Naive thymus-derived CD8-positive, alpha-beta T cell (primary cell): ENCODE measurements at places on chromosomes 5 and 9.

DNA sequence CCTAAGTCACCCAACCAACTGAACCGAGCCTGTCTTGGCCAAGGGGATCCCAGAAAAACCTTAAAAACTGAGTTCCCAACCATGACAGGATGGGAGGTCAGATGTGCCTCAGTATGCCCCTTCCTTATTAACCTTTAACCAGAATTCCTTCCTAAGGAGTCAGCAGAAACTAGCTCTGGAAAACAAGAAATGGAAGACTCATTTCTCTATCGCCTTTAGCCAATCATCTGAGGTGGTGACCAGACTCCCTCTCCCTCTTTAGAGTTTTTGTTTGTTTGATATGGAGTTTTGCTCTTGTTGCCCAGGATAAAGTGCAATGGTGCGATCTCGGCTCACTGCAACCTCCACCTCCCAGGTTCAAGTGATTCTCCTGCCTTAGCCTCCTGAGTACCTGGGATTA is 37.5 kb downstream of the SLC28A3 start:
- H3K36me3 ChIP-seq, result no peaks in the 10 kb centered on the region
- no peak for DNase-seq
- H3K4me1 ChIP-seq, result peaks cover 8% of the 10 kb centered on the region
- no peak overlapping the region for H3K27ac ChIP-seq
- H3K4me3 ChIP-seq, result no peak overlapping the region

GRCh38 chr5:56766926-56767325 is 48.4 kb upstream of the MAP3K1 start:
- H3K27me3 ChIP-seq, result no peaks in the 10 kb centered on the region
- no peak overlapping the region for H3K27ac ChIP-seq
- no peak for DNase-seq
- no peak overlapping the region for H3K4me3 ChIP-seq

- no peak overlapping the region for H3K27ac ChIP-seq
- H3K4me3 ChIP-seq, result no peak overlapping the region
- H3K27me3 ChIP-seq, result no peaks in the 10 kb centered on the region
- no peaks in the 10 kb centered on the region for H3K36me3 ChIP-seq
- DNase-seq, result no peak
- no peaks in the 10 kb centered on the region for H3K4me1 ChIP-seq
Measured at GRCh38 chr5:45288746-45289145, 407.4 kb downstream of the HCN1 start.

DNA sequence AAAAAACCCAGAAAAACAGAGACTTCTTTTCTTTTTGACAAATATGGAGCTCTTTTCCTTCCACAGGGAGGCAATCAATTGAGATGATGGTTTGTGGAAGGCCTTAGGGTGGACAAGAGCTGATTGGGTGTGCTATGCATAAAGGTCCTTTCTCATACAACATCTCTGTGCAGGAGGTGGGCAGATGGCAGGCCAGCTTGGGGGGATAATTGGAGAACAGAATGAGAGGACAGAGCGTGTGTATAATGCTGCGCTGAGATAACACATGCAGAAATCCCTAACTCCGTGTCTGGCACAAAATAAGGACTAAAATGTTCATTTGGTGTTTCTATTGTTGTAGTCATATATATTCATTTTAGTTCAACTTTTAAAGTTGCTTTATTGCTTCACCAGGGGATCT is 159.0 kb upstream of the MEF2C start:
- H3K36me3 ChIP-seq, result no peaks in the 10 kb centered on the region
- no peaks in the 10 kb centered on the region for H3K27me3 ChIP-seq
- peaks cover 3% of the 10 kb centered on the region for H3K4me1 ChIP-seq
- no peak for DNase-seq
- no peak overlapping the region for H3K4me3 ChIP-seq
- no peak overlapping the region for H3K27ac ChIP-seq

DNA sequence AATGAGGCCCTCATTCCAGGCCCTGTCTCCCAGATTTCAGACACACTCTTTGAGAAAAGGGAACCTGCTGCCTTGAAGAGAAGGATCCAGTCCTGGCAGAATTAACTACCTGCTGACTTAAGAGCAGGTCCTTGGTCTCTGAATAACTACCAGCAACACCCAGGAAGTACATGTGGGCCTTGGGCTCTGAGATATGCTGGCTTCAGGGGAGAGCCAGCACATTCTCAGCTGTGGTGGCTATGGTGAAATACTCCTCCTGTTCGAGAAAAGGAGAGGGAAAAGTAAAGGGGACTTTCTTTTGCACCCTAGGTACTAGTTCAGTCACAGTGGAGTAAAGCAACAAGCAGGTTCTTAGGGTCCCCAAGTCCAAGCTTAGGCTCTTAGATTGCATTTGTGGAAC is 120.0 kb downstream of the HMHB1 start:
- no peak overlapping the region for H3K27ac ChIP-seq
- peaks cover 12% of the 10 kb centered on the region for H3K36me3 ChIP-seq
- H3K4me3 ChIP-seq, result no peak overlapping the region
- H3K4me1 ChIP-seq, result no peaks in the 10 kb centered on the region
- H3K27me3 ChIP-seq, result no peaks in the 10 kb centered on the region
- DNase-seq, result no peak

DNA sequence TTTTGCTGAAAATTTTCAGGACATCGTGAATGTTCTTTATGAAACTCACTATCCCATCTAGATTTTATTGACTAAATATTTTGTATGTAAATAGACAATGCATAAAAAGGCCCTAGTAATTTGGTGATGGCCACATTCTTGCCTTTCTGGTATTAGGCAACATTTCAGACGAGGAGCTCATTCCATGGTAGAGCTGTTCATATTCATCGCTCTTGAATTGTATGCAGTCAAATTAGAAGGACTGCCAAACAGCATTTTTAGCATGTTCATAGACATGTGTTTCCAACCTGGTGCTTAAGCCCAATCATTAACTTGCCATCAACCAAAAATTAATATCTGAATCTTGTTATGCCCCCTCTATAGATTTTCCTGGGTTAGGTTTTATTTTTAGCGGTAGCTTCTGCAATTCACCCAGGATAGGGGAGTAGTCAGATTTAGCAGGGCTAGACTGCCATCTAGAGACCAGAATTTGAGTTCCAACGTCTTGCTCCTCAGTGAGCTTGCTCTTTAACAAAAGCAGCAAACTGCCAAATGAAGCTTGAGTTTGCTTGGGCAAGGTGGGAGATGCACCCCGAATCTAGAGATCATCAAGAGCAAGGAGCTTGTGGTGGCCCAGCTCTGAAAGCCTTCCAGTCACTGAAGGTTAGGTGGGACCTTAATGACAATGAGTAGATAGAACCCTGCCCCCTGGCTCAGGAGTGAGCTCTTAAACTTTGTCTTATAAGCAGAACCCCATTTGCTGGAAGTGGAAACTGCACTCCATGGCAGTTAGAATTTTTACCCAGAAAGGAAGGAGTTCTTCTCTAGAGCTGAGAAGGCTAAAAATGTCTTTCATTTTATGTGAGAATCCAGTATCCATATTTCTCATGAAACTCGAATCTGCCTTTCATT is 456.2 kb downstream of the RASEF start:
- H3K4me3 ChIP-seq, result no peak overlapping the region
- no peak overlapping the region for H3K27ac ChIP-seq
- H3K4me1 ChIP-seq, result no peaks in the 10 kb centered on the region
- no peaks in the 10 kb centered on the region for H3K36me3 ChIP-seq
- no peak for DNase-seq

GRCh38 chr9:99438596-99438995 is 216.5 kb downstream of the SEC61B start:
- no peaks in the 10 kb centered on the region for H3K36me3 ChIP-seq
- no peak for DNase-seq
- H3K27ac ChIP-seq, result no peak overlapping the region
- no peaks in the 10 kb centered on the region for H3K27me3 ChIP-seq
- H3K4me3 ChIP-seq, result no peak overlapping the region

GRCh38 chr9:33809506-33809905 is 7.5 kb upstream of the UBE2R2 start:
- no peak overlapping the region for H3K27ac ChIP-seq
- no peaks in the 10 kb centered on the region for H3K36me3 ChIP-seq
- peaks cover 5% of the 10 kb centered on the region for H3K27me3 ChIP-seq

- no peak overlapping the region for H3K4me3 ChIP-seq
- no peak for DNase-seq
- H3K36me3 ChIP-seq, result no peaks in the 10 kb centered on the region
- no peaks in the 10 kb centered on the region for H3K27me3 ChIP-seq
Measured at GRCh38 chr5:124952566-124952965, 206.1 kb upstream of the ZNF608 start.

GRCh38 chr5:31270396-31270795 is 76.9 kb downstream of the CDH6 start:
- H3K4me1 ChIP-seq, result no peaks in the 10 kb centered on the region
- H3K36me3 ChIP-seq, result no peaks in the 10 kb centered on the region
- no peak overlapping the region for H3K27ac ChIP-seq
- peaks cover 2% of the 10 kb centered on the region for H3K27me3 ChIP-seq
- DNase-seq, result no peak
- H3K4me3 ChIP-seq, result no peak overlapping the region

DNA sequence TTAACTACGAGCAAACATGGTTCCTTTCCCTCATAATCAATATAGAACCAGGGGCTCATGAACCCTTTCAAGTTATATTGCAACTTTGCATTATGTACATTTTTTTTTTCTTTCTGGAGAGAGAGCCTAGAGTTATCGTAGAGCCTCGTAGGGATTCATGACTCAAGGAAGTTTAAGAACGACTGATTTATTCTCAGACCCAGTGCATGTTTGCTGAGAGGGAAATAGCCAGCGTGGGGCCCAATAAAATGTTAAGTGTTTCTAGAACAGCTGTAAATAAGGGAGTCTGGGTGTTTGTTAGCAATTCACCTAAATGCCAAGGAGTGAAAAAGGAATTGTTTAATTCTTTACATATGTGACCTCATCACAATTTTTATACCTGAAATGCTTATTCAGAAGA is 119.0 kb upstream of the KLF9 start:
- H3K27ac ChIP-seq, result no peak overlapping the region
- no peaks in the 10 kb centered on the region for H3K27me3 ChIP-seq
- DNase-seq, result no peak
- H3K4me1 ChIP-seq, result peaks cover 11% of the 10 kb centered on the region

DNA sequence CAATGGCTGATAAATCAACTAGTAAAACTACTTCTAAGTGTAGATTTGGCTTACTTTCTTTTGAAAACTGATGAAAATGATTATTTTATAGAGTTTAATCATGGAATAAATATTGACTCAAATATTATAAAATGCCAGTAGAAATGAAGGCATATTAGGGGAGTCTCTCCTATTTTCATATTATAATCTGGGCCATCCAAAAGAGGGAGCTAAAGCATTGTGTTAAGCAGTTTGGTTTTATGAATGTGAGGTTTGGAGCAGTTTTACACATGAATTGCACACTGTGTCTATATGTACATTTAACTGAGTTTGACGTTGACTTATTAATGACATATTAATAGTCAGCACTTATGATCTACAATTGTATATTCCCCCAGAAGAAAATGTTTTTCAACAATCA is 17.4 kb downstream of the CDH9 start:
- H3K4me1 ChIP-seq, result no peaks in the 10 kb centered on the region
- no peak for DNase-seq
- H3K27ac ChIP-seq, result no peak overlapping the region
- no peak overlapping the region for H3K4me3 ChIP-seq
- no peaks in the 10 kb centered on the region for H3K27me3 ChIP-seq

DNA sequence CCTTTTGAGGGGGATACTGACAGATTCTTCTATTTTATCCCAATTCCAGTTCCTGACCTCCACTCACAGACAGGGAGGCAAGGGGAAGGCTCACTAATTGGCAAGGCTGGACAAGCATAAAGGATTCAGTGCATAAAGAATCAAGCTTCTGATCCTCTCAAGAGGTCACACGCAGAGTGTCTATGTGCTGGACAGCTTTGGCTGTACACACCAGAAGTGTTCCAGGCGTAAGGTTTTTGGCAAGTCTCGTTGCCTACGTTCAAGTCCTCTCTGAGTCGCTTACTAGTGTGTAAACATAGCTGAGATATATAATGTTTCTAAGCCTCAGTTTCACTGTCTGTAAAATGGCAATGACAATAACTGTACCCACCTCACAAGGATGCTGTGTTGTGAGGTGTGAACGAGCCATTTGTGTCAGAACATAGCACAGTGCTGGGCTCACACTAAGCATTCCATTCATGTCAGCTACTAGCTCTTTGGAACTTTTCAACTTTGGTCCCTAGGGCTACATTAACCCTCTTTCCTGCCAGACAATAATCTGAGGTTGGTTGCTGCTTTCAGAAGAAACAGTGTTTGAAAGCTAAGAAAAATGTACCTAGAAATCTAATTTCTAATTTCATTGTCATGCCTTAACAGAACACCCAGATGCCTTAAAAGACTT is 52.1 kb downstream of the PALM2AKAP2 start:
- no peaks in the 10 kb centered on the region for H3K4me1 ChIP-seq
- H3K27ac ChIP-seq, result no peak overlapping the region
- no peak for DNase-seq
- H3K4me3 ChIP-seq, result no peak overlapping the region
- H3K36me3 ChIP-seq, result peaks cover 2% of the 10 kb centered on the region

DNA sequence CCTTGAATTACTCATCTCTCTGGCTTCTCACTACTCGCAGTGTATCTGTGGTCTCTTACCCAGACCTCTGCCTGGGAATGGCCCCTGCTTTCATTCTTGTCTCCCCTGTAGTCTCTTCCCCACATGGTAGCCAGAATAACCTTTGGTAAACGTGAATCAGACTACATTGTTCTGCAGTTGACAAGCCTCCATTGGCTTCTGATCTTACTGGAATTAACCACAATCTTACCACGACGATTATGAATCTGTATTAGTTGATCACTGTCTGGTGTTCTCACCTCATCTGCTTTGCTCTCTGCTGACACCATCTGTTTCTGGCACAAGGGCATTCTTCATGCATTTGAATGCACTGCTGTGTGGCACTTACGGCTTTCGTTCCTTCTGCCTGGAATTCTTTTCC is 781.2 kb downstream of the MTRR start:
- no peaks in the 10 kb centered on the region for H3K4me1 ChIP-seq
- peaks cover 4% of the 10 kb centered on the region for H3K36me3 ChIP-seq
- no peaks in the 10 kb centered on the region for H3K27me3 ChIP-seq
- H3K27ac ChIP-seq, result no peak overlapping the region

- H3K36me3 ChIP-seq, result peaks cover 8% of the 10 kb centered on the region
- H3K4me1 ChIP-seq, result no peaks in the 10 kb centered on the region
- H3K27me3 ChIP-seq, result peaks cover 5% of the 10 kb centered on the region
- DNase-seq, result no peak
Measured at GRCh38 chr5:57650360-57651069, 167.9 kb upstream of the ACTBL2 start.

- H3K36me3 ChIP-seq, result no peaks in the 10 kb centered on the region
- DNase-seq, result no peak
- no peak overlapping the region for H3K4me3 ChIP-seq
- H3K27me3 ChIP-seq, result peaks cover 38% of the 10 kb centered on the region
- H3K27ac ChIP-seq, result no peak overlapping the region
- peaks cover under 1% of the 10 kb centered on the region for H3K4me1 ChIP-seq
Measured at GRCh38 chr5:141870228-141870627, 8.0 kb downstream of the PCDH1 start.
